ENCODE measurements at places on chromosomes 4 and X.

DNA sequence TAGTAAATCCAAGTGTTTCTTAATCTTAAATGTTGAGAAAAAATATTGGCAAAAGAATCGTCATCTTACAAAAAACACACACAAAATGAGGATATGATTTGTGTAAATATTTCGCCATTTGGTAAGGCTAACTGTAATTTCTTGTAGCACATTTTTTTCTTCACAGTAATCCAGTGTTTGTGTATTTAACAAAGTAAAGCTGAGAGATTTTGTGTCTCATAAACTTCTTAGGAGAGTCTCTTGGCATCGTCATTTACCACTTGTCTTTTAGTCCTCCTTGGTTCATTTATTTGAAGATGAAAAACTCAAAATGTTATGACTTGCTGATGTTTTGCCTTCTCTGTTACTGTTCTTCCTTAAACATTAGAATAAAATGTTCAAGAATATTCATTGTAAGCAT, 326.7 kb upstream of the PITX2 start:
- DNase-seq: no peak

DNA sequence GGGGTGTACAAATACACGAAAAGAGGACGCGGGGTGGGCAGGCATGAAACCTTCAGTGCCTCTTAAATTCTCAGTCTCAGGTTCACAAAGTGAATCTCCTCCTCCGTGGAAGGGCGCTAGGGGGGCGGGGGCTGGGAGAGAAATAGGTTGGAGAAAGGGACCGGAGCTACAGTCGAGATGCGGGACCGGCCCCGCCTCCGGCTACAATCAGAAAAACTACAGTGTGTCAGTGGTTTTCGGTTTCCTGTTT, 3.4 kb downstream of the MAML3 start:
- no peak for DNase-seq

DNA sequence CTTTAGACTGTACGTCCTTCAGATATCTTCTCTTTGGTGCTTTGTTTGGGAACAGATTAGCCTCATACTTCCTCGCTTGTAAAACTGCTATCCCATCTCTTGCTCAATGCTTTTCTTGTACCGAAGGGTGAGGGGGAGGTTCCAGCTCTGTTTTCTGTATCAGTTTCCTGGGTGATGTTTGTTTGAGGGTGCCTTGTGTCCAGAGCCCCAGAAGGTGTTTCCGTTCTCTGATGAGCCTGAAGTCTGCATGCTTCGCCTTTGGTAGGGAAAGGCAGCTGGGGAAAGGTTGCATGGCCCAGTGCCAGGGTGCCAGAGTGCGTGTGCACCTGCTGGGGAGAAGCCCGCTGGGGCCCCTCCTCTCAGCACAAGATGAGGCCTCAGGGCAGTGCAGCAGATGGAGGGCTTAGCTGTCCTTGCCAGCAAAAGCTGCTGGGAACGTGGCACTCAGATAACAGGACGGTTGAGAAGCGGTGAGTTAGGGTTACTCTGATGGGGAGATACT, 73.7 kb downstream of the TBL1X start:
- peak; percentile 93 for DNase-seq

GRCh38 chr4:6562931-6563901, 11.8 kb upstream of the MAN2B2 start:
- DNase-seq: no peak

DNA sequence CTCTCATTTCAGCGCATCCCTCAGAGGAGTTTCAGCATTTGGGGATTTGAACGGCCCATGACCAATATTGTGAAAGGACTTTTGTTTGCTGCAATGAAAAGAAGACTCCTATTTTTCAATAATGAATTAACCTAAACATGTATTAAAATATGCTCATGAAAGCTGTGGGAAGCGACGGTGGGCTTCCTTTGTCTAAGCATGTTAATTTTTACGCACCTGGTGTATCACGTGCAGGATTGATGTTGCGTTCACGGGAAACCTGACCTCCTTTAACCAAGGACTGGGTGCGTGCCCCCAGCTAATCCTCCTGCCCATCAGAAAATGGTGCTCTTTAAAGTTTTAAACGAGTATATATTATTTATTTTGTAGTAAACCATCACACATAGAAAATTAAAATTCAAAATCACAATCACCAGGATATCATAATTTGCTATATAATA, 590 bp upstream of the CCDC110 start:
- DNase-seq: no peak

GRCh38 chr4:184255871-184256642, 38.4 kb upstream of the ENPP6 start:
- no peak for DNase-seq

- no peak for DNase-seq
These were observed 142.5 kb downstream of the PPARGC1A start for GRCh38 chr4:23747281-23747735.

GRCh38 chr4:182916483-182917181, 554 bp downstream of the DCTD start:
- DNase-seq: no peak

- DNase-seq: no peak
These were observed 41.6 kb downstream of the ZCCHC12 start for GRCh38 chrX:118865231-118865630.

- no peak for DNase-seq
These were observed 221.8 kb downstream of the KIT start for GRCh38 chr4:54879576-54879975.

DNA sequence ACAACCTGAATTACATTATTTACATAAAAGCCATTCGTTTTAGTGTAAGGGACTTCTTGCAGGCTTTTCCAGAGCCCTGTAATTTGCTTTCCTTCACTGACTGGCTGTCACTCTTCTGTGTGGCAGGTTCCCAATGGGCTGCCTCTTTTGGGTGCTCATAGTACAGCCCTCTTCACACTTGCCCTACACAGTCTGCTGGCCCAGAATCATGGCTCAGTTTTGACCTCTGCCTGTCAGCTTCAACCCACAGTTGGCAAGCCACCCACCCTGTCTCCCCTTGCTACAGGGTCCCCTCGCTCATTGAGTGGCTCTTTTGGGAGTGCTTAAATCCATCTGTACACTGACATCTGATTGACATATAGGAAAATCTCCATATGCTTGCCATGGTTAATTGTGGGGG, 97.9 kb downstream of the GBA3 start:
- no peak for DNase-seq

- peak; percentile 20 for DNase-seq
These were observed 6.6 kb upstream of the TMEM128 start for GRCh38 chr4:4254666-4255065.

DNA sequence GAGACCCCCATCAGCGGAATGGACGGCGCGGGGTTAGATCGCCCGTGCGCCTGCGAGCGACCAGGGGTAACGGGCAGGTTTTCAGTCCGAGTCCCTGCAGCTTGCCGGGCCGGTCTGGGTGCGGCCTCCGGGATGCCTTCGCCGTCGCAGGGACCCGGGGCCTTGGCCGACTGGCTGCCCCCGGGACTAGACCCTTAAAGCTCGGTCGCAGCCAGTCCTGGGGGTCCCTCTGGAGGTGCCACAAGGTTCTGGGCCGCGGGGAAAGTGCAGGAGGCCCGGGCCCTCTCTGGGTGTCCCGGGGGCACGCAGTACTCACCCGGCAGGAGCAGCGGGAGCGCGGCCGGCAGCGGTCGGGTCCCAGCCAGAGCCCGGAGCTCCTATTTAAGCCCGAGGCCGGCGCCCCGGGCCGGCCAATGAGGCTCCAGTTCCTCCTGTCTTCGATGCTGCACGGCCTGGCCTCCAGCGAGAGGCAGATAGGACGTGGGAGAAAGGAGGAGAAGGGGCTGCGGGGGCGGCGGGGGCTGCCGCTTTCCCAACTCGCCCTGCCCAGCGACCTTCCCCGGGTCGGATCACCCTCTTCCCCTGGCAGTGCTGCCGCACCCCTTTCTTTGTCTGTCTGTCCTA, at the start of gene SPON2:
SPON2 (minus strand) TSS at position 356 of the 624 bp plus-strand sequence.
- no peak for DNase-seq

DNA sequence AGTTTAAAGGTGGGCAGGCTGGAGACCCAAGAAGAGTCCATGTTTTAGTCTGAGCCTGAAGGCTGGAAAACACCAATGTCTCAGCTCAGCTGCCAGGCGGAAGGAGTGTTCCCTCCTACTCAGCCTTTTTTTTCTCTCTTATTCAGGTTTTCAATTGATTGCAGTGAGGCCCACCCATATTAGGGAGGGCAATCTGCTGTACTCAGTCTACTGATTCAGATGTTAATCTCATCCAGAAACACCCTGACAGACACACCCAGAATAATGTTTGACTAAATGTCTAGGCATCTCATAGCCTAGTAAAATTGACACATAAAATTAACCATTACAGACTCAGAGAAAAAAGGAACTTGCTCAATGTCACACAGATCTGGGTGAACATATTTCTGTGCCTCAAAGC, 347.1 kb downstream of the GBA3 start:
- no peak for DNase-seq

DNA sequence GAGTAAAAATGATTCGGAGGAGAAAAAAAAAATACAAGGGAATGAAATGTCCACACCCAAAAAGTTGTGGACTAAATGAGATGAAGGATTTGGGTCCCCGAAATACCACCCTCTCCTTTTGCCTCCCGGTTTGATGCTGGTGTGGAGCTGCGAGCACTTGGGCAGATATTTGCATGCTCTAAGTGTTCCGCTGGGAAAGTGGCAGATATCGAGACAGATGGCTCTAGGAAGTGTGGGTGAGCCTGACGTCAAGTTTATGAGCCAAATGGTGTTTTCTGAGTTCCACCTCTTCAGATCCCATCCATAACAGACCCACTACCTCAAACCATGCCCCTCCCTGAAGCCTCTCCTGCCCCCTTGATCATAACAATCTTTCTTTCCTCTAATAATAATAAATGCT, 228.6 kb downstream of the QDPR start:
- DNase-seq: no peak

DNA sequence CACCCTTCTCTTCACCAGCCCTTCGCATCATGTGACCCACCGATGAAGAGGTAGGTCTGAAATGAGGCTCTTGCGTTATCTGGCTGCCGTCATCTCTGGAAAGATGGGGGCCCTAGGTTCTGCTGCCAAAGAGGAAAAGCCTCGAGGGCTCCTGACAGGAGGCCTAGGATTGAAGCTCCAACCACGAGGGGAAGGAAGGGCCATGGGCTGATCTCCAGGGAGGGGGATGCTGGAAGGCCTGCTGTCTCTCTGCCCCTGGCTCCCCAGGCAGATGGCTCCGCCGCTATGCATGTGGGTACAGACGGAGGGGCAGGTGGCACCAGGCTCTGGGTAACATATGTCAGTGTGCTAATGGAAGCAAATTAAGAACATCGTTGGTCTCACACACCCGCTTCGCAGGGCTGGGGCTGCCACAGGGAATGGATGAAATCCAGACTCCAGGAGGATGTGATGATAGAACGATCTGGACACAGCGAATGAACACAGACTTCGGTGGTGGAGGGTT, 44.9 kb downstream of the AFAP1 start:
- DNase-seq: no peak

DNA sequence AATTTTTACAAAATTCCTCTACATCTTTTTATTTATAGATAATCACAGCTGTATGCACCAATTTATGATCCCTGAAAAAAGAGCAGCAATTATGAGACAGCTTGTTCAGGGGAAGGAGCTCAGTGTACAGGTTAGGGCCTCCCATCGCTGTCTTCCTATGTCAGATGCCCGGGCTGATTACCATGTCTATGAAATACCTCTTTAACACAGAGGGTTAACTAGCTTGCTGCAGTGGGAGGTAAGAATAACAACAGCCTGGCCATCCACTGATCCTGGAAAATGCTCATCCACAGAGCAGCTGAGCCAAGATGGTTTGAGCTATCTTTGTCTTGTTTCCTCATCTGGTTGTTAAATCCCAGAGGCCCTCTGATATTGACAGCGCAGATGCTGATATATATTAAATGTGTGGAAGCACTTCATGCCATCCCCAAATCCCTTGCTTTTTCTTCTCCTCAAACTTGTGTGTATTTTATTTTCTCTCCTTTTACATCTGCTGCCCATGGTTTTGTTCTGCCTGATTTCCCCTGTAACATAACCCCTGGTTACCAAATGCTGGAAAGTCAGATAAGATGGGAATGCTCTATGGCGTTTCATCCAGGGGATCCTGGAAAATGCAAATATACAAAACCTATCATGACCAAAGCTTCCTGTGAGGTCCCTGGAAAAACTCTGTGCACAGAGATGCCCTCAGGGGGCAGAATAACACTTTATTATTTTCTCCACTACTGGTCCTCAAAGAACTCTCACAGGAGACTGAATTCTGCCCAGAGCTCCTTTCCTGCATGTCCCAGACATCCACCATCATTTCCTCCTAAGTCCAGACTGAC, 85.8 kb upstream of the PUDP start:
- no peak for DNase-seq

GRCh38 chrX:65731684-65732289, 64.3 kb downstream of the MSN start:
- DNase-seq: no peak

GRCh38 chr4:94711635-94712034, 46.1 kb upstream of the BMPR1B start:
- DNase-seq: no peak

- DNase-seq: no peak
These were observed 10.3 kb upstream of the CEP135 start for GRCh38 chr4:55938481-55938880.

GRCh38 chr4:132866616-132867015, 282.5 kb upstream of the PCDH10 start:
- DNase-seq: no peak

- DNase-seq: no peak
These were observed 2709.8 kb downstream of the PCDH7 start for GRCh38 chr4:33429971-33430370.

- no peak for DNase-seq
These were observed 4.0 kb downstream of the DCLK2 start for GRCh38 chr4:150082241-150082640.

All from NCI-H1092 (cell line).